ENCODE measurements at places on chromosomes 4 and X.

- DNase-seq, result no peak
Measured at GRCh38 chr4:15893962-15894361, 44.6 kb downstream of the FGFBP1 start.

DNA sequence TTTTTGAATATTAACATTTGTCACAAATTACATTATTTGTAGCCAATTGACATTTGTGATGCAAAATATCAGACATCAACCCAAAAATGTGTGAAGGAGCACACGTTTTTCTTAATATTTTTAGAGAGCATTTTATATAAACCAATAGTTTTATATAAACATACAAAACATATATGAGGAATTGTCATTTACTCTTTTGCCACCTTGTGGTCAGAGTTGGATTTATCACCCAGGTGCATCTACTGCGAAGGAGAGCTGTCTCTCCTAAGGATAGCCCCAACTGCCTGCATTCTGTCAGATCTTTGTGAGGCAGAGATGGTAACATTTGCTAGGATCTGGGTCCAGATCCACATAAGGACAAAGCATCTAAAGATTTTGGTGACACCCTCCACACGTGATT is 2.5 kb upstream of the USP27X start:
- DNase-seq, result no peak

- no peak for DNase-seq
Measured at GRCh38 chrX:67612231-67612630, 68.4 kb downstream of the AR start.

- peak; percentile 2 for DNase-seq
Measured at GRCh38 chr4:78720994-78721677, 55.0 kb upstream of the BMP2K start.

GRCh38 chr4:163447481-163447880 is 26.1 kb downstream of the TKTL2 start:
- no peak for DNase-seq

- peak; percentile 4 for DNase-seq
Measured at GRCh38 chrX:41382714-41383645, 49.0 kb downstream of the DDX3X start.

- no peak for DNase-seq
Measured at GRCh38 chrX:107324493-107325310, 118.3 kb downstream of the DNAAF6 start.

- no peak for DNase-seq
Measured at GRCh38 chr4:124329134-124329533, 383.4 kb downstream of the ANKRD50 start.

DNA sequence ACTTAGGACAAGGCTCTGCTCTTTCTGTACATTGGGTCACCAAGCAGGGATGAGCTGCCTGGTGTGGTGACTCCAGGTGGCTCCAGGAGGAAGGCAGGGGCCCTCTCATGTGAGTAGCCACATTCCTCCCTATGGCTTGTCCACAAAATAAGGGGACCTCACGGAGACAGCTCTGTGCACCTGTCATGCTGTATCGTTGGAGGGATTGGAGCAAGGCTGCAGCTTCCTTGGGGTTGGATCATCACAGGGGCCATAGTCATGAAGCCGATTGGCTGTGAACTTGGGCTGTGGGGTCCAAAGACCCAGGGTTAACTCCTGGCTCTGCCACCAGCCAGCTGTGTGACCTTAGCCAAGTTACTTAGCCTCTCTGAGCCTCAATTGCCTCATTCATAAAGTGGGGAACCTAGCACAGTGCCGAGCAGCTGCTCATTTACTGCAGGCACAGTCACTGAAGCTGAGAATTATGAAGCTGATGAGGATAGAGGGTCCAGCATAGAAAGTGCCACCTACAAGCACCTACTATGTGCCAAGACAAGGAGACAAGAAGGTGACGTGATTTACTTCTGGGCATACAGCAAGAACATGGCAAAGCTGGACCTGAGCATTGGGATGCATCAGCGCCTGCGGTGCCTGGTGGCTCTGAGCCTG is 11.8 kb upstream of the KIAA0232 start:
- no peak for DNase-seq

GRCh38 chr4:158821228-158821971 is 52.6 kb downstream of the FNIP2 start:
- no peak for DNase-seq

- DNase-seq, result no peak
Measured at GRCh38 chr4:116059361-116059760, 945.9 kb upstream of the NDST4 start.

DNA sequence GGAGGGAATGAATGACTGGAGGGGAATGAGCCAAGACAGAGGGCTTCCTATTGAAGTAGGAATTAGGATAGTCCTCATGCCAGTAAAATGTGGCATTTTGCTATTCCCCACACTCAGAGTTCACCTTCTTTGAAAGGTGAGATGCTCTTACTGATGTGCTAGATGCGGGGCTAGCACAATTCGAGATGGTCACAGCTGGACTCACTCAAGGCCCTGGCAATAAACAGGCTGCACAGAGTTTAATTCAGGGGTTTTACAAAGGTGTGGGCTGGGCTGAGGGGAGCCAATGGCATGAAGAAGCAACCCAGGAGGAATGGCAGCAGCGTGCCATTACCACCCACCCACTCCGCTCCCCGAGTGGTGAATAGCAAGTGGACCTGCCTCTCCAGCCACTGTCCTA is 55.1 kb downstream of the ENPP6 start:
- DNase-seq, result no peak

DNA sequence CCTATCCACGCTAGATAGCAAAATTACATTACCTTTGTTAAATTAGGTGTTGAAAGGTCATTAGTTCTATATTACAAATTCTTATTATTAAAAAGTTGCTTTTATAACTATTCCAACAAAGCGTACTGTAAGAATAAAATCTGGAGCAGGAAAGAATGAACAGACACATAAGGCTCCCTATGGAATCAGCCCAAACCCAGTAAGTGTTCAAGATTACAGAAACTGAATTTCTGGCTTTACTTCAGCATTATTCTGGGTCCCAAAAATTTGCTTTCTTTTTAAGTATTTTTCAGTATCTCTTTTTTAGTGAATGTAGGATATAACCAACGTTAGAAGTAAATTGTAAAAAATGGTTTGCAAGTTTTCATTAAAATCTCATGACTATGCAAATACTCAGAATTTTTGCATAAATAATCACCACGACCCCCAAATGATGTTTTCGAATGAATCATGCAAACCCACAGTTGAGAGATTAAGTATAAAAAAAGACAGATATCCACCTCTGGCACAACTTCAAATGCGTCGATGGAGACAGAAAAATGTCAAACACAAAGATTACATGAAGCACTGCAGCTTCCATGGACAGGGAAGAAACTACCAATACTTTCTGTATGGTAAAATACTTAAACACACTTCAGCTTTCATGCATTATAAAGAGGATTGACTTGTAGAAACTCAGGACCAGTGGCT is 238.5 kb downstream of the RASL11B start:
- no peak for DNase-seq

GRCh38 chrX:47223476-47224250 is 5.2 kb downstream of the CDK16 start:
- DNase-seq, result no peak

- DNase-seq, result no peak
Measured at GRCh38 chrX:72347366-72347765, 41.7 kb upstream of the CITED1 start.

DNA sequence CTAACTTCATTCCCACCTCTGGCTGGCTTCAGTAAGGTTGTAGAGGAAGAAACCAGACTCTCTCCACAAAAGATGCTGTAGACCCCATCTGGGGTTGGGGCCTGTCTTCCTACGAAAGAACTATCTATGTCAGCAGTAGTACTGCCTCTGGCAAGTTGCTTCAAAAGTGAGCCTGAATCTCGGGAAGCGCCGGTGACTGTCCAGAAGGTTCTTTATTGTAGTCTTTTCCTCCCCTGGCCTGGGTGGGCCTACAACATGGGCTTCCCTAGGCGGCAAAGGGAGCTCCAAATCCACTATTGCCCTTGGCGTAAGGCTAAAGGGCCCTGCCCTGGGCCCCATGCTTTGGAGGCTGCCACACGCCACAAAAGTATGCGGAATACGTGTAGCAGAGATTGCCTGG is 38.6 kb upstream of the NYX start:
- DNase-seq, result no peak

- no peak for DNase-seq
Measured at GRCh38 chrX:115191490-115192243, 2.5 kb downstream of the RBMXL3 start.

- DNase-seq, result no peak
Measured at GRCh38 chr4:35216636-35217035, 1027.7 kb downstream of the ARAP2 start.

DNA sequence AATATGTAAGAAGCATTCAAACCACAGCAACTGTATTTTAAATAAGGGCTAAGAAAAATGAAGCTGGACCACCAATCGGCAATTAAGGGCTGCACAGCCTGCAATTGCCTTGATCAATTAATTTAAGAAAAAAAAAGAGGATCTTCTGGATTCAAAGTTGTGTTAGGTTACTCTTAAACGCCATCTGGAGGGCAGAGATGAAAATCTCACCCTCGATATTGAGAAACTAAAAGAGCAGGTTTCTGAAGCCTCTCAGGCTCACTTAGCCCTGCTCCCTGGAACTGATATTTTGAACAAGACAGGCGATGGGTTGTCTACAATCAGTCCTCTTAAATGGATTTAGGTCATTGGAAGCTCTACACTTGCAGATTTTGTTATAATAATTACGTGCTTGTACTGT is 579.4 kb downstream of the GRXCR1 start:
- DNase-seq, result no peak

DNA sequence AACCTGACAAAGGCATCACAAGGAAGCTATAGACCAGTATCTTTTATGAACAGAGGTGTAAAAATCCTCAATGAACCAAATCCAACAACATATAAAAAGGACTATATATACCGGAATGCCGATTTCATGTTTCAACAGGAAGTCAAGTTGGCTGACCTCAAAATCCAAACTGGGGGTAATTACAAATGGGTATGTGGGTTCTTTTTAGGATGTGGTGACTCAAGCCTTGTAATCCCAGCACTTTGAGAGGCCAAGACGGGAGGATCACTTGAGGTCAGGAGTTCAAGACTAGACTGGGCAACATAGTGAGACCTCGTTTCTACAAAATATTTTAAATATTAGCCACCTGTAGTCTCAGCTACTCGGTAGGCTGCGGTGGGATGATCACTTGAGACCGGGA is 10.4 kb downstream of the PRSS48 start:
- DNase-seq, result no peak

DNA sequence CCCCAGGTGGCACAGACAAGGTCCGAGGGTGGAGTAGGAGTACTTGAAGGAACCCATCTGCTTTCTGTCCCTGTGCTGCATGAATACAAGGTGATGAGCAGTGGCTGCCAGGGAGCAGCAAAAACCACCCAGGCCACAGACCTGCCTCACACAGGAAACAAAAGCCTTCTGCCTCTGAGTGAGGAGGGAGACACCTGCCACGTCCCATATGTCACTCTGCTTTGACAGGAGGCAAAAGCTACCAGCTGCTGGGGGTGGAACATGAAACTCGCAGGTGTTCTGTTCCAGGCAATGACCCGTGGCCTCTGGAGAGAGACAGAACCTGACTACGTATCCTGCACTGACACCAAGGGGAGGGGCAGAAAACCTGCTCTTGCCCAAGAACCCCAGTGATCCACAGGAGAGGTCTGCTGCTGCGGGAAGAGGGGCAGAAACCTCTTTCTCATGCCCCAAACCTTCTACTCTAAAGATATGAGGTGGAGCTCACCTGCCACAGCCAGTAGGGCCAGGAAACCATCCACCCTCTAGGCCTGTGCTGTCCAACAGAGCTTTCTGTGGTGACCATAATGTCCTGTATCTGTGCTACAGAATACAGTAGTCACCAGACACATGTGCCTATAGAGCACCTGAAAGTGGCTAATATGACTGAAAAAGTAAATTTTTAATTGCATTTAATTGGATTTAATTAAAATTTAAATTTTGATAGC is 172.9 kb downstream of the PRDM5 start:
- DNase-seq, result no peak

- DNase-seq, result no peak
Measured at GRCh38 chrX:95505721-95506120, 1178.9 kb upstream of the DIAPH2 start.

DNA sequence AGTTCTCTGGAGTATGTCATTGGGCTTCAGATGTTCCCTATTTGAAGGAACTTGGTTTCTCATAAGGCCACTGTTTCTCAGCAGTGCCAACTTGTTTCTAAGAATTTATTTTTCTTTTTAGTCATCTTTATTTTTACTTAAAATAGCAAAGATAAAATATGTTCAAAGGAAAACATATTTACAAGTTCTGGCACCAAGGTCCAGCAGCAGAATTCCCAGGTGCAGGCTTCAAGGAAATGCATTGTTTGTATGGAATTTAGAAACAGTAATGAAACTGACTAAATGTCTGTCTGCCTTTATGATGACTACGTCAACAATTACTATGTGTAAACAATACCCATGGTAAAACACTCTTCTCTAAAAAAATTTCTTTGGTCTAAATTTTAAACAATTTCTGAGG is 109.6 kb downstream of the IL15 start:
- DNase-seq, result no peak

GRCh38 chrX:23854945-23855344 is 52.8 kb downstream of the APOO start:
- no peak for DNase-seq

GRCh38 chrX:96436105-96436504 is 248.5 kb upstream of the DIAPH2 start:
- no peak for DNase-seq

DNA sequence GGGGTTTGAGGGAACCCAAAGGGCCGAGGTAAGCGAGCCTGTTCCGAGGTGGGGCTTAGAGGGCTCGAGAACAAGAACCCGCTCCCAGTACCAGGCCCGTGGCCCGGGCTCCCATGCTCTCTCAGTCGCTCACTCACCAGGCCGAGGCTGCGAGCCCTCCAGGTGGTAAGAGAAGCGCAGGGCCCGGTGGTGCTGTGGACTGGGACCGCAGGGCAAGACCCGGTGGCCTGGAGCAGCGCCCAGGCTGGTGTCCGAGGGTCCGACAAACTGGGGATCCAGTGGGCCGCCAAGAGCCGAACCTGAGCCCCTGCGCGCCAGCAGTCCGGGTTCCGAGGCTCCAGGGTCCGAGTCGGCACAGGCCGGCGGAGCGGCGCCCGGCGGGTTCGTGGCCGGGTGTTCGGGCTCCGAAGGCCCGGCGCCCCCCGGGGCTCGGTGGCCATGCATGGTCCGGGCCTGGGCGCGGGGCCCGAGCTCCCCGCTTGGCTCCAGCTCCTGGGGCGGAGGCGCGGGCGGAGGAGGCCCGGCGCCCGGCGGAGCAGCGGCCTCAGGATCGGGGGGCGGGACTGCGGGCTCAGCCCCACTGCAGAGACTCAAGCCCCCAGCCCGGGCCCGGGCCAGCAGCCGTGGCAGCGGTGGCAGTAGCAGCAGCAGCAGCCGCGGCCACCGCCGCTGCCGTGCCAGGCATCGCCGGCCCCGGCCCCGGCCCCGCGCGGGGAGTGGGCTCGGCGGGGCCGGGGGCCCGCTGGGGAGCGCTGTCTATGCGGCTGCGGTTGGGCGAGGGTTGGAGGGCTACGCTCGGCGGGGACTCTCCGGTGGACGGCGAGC is 833 bp downstream of the FGD1 start:
- DNase-seq, result no peak

- no peak for DNase-seq
Measured at GRCh38 chr4:55865228-55865806, 11.9 kb downstream of the EXOC1 start.

GRCh38 chr4:11201256-11201655 is 227.4 kb downstream of the HS3ST1 start:
- no peak for DNase-seq
